Suprapubic skin (tissue), 4 donors: ENCODE measurements at places on chromosomes 5 and 9.

- DNase-seq = no peak
Measured at GRCh38 chr5:151662805-151663204, 23.9 kb downstream of the SPARC start.

GRCh38 chr5:16897284-16897704, 38.8 kb downstream of the MYO10 start:
- no peak for DNase-seq

- no peak for DNase-seq
Measured at GRCh38 chr5:154078272-154078671, 39.5 kb downstream of the MFAP3 start.

- DNase-seq = no peak
Measured at GRCh38 chr5:95081500-95081960, 203.4 kb downstream of the MCTP1 start.

- peak; percentile 50 for DNase-seq
Measured at GRCh38 chr9:128943832-128944620, 3.4 kb downstream of the DOLK start.

DNA sequence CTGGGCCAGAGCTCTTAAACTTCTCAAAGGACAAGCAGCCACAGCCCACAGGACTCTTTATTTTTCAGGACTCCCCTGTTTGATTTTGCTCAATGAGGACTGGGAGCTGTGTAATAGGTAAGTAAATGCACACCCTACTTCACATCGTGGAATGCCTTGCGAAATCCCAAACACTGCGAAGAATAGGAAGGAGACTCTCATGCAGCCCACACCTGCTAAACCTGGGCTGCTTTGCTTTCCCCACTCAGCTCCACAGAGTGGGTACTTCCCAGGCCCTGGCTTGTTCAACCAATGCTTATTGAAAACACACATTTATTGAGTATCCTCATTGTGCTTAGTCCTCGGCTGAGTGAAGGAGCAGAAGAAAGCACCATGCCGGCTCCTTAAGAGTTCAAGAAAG, 103.3 kb upstream of the FSTL4 start:
- DNase-seq = no peak

DNA sequence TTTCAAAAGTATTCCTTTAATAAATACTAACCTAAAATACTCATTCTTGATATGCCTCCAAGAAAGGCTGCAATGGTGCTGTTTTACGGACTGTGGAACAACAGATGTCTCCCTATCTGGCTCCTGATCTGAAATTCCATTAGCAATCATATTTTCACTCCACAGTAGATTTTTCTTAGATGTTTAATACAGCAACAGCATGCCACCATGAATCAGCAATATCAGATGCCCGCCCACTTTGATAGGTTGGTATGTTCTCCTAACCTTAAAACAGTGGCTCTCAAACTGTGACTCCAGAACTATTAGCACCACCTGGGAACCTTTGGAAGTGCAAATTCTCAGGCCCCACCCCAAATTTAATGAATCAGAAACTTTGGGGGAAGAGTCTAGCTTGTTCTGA, 110.2 kb downstream of the MLLT3 start:
- DNase-seq = no peak

- no peak for DNase-seq
Measured at GRCh38 chr5:111278858-111279504, 54.8 kb downstream of the CAMK4 start.

DNA sequence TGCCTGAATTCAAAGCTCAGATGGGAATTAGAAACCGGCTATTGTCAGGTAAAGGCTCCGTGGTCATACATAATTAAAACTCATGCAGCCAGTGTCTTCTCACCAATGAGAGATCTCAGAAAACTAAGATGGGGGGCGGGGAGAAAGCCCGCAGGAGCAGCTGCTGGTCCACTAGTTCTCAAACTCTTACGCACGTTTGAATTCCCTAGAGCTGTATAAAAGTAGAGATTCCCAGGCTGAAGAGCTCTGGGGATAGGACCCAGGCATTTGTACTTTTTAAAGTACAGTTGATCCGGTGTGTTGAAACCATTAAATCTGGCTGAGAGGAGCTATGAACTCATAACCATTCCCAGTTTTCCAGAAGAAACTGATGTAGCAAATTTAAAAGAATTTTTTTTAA, 68.5 kb downstream of the FRMD3 start:
- no peak for DNase-seq

DNA sequence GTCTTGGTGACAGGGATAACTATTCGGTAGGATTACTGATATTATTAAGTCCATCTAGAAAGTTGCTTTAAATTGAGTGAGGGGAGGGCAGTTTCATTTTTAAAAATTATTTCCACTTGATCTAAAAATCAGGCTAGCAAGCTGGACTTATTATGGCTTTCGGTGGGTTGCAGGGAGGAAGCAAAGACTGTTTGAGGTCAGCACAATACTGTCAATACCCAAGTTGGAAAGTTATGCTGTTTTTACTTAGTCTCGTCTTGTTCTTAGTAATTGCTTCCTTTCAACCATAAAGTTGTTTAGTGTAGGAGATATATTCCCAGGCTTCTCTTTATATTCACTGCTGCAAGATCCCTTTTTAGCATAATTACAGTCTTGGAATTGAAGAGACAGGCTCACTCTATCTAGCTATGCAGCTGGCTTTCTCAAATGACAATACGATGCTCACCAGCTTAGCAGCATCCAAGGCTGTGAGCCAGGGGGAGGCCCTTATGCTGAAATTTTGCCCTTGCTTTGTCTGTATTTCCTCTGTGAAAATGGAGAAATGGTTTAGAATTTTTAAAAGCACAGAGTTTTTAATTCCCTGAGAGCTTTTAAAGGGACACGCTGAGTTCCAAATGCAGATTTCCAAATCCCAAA, 68.2 kb upstream of the APC start:
- DNase-seq = no peak

DNA sequence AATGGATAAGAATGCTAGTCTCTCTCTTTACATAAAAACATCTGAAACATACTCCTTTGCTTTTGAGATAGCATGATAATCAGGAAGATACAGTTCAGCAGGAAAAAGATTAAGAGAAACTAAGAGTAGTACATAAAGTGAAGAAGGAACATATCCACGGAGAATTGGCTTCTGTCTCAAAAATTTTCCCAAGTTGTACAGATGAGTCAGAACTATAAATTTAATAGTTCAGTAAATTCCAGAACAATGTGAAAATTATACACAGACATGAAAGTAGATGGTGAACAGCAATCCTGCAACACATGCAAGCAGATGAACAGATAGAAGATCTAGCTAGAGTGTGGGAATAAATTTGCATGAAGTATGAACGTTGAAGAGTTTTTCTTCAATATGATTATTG, 691.4 kb upstream of the RIOK2 start:
- DNase-seq = no peak

DNA sequence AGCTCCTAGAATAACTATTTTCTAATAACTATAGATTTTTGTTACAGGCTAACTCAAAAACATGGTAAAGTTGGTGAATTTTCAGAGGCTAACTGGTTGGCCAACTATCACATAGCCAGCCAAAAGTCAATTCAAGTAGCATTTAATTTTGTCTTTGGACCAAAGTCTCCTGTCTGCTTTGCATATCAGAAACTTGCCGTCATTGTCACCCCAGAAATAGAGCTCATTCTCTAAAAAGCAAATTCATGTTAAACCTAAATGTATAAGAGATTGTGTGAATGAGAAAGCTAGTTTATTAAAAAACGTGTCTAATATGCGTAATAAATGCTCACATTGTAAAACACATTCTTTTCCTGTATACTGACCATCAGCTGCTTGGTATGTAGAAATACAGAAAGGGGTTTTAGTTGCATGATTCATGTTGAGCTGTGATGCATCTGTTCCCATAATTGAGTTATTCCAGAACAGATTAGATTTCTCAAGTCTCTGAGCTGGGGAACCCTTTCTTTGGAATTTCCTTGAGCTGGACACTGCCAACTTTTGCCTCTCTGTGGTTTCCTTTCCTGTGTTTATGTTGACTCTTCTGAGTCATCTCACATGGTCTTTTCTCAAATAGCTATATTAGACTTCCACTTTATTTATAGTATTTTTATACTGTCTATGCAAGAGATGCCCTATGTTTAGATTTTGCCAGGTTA, 7.3 kb downstream of the SRFBP1 start:
- no peak for DNase-seq

DNA sequence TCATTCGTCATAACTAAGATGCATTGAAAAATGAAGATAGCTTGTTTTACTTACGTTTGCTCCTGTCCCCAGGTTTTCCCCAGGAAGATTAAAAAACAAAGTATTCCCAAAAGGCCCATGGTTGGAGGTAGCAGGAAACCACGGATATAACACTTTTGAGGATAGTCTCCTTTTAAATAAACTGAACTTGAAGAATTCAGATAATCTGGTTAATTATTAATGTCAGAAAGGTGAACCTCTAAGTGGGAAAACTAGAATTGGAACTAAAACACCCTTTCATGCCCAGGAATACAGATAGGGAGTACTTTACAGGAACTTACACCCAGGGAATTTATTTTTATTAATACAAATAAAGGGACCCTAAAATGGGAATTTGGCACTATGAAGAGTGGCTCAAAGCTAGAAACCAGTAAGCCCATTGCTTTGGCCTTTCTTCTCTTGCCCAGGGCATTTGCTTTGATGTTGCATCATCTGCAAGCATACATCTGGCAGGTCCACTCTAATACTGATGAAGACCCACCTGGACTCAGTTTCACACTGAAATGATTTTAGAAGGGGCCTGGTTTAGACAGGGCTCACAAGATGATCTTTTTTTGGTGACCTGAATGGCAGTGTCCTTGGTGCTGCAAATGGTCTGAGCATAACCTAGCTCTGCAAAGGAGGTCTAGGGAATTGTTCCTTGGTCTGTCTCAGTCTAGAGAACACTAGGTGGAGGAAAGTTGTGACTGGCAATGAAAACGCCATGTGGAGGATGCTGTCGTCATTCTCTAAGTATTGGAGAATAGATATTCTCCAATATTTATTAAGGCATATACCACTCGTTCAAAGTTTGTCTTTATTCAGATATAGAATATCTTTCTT, at the start of gene C5:
TSS of gene C5 (minus strand) at position 148 of the 861 bp plus-strand sequence. CDS start at position 119, 29 bp downstream.
- DNase-seq = no peak

- no peak for DNase-seq
Measured at GRCh38 chr5:128436749-128437188, 101.3 kb downstream of the FBN2 start.

DNA sequence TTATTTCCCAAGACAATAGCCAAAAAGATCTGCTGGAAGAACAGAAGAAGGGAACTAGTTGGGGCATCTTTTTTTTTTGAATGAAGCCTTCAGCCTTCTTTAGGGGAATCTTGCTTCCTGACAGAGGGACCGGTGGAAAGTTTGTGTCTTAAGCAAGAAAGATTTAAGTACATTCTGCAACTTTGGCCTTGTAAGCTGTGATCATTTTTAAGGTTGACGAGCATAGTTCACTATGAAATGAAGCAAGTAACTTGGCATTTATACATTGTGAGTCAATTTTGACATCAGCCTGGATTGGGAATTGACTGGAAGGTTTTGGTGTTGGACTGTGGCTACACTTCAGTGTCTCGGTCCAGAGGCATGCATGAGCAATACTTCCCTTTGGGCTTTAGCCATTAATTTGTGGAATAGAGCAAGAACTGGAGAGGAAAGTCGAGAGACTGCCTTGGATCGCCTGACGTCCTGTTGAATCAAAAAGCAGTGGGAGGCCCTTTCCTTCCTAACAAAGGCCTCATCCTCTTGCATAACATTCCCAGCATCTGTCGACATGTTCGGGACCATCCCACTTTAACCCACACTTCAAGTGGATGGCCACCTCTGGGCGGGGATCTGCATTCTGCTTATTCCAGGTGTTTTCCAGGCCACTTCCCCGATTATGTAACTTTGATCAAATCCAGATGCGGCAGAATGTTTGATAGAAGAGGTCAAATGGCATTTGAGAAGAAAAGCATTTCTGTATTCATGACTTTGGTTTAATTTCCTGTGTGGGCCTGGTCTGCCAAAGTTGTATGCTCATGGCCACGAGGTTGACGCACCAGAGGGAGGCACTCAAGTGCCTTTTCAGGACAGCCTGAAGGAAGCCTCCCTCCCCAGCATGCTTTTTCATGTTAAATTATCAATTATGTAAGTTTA, 12.5 kb downstream of the ABL1 start:
- peak; percentile 93 for DNase-seq

DNA sequence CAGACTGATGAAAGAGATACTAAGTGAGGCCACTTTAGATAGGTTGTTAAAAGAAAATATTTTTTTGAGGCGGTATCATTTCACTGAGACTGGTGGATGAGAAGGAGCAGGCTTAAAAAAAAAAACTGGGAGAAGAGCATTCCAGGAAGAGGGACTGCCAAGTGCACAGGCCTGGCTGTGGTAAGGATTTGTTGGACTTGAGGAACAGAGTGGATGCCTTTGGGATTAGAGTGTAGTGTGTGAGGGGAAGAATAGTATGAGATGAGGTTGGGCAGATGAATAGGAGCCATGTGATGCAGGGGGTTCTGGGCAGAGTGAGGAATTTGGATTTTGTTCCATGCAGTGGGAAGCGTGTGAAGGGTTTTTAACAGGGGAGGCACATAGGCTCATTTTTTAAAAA, 57.9 kb downstream of the PBX3 start:
- DNase-seq = no peak

- DNase-seq = no peak
Measured at GRCh38 chr5:101047181-101047580, 144.1 kb upstream of the ST8SIA4 start.

DNA sequence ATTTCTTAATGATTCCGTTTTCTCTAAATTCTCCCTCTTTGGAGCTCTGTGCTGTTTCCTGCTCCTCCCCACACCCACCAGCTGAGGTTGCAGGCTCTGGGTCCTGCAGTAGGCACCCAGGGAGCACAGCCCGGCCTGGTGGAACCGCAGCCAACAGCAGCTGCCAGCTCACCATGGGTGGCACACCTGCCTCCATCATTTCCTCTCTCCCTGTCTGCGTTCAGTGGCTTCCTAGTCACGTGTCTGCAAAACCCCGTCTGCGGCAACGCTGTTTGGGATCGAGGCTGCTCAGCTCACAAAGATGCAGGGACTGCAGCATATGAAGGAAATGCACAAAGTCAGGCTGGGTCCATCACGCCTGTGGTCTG, 367.8 kb downstream of the IRX2 start:
- no peak for DNase-seq

DNA sequence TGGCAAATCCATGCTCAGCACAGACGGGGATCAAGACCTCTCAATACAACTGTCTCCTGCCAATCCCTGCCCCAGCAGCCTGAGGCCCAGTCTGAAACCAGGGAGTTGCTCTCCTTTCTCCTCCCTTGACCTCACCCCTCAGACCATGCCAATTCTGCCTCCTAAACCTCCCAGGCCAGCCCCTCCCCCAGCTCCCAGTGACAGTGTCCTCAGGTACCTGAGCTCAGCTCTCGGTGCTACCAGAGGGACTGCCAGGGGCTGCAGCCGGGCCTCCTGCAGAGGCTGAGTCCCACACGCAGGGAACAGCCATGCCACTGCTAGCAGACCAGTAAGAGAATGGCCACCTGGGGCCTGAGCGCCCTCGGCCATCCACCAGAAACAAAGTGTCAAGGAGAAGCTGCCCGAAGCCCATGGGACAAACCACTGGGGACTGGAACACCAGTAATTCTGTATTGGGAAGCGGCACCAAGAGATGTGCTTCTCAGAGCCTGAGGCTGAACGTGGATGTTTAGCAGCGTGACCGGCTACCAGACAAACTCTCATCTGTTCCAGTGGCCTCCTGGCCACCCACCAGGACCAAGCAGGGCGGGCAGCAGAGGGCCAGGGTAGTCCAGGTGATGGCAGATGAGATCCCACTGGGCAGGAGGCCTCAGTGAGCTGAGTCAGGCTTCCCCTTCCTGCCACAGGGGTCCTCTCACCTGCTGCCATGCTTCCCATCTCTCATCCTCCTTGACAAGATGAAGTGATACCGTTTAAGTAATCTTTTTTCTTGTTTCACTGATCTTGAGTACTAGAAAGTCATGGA, 557 bp upstream of the IL3 start:
- peak; percentile 63 for DNase-seq

- no peak for DNase-seq
Measured at GRCh38 chr5:83026516-83026915, 50.7 kb downstream of the TMEM167A start.
